Stimulated activated CD4-positive, alpha-beta T cell treated with anti-CD3 and anti-CD28 coated beads, Interleukin-2, amount 100 ng/mL, for 24 hours (primary cell): ENCODE measurements at places on chromosomes 3 and 15.

DNA sequence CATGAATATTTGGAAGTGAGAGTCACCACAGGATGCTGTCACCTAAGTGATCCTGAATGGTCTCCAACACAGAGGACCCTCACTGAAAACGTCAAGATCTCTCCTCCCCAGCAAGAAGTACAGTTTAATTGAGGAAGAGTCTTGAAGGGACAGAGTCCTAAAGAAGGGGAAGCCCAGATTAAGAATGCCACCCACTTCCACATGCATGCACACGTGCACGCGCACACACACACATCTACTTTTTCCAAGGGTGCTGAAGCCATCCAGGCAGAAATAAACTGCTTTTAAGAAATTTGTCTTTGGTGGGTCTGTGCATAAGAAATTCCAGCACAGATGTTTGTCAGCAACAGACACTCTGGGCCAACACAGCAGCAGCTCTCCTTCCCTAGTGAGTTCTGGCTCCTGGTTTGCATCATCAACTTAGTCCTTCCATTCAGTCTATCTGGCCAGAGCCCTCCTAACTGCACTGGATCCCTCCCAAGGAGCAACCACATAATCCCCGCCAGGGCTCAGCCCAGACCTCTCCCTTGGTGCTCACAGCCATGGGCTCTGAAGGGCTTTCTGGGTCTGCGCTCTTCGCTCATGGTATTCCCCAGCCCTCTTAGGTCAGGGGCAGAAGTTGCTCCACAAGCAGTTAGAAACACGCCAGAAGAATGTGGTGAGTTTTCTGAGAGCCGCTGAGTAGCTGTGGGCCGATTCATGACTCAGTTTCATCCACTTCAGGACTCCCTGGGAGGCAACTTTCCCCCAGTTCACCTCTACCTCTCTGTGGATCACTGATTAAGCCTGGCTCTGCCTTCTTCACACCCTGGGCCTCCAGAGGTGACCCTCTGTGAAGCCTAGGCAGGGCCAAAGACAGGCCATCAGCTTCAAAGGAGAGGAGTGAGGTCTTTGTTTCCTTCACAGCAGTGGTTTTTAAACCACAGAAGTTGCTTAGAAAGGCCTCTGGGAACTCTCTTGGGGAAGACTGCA lies 132.6 kb upstream of the LIPC start:
- no peak for DNase-seq

DNA sequence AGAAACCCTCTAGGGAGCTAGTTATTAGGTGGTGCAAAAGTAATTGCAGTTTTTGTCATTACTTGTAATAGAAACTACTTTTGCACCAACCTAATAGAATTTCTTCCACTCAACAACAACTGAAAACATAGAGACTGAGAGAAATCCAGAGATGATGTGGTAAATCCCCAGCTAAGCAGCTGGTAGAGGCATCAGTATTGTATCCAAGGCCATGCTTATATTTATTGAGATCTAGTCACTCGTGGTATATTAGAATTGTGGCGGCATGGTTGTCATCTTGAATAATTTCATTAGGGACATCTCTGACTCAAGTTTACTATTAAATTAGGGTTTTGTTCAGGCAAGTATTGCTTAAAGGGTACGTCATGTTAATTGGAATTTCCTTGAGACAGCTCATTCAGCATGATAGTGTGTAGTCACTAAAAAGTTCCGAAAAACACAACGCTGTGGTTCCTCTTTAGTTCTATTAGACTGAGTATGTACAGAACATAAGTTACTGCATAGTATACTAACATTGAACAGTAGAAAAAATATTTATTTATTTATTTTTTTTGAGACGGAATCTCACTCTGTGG lies 35.3 kb downstream of the PAK2 start:
- no peak for DNase-seq

- no peak for DNase-seq
Observed at GRCh38 chr3:134093956-134094355, 64.2 kb upstream of the SLCO2A1 start.

DNA sequence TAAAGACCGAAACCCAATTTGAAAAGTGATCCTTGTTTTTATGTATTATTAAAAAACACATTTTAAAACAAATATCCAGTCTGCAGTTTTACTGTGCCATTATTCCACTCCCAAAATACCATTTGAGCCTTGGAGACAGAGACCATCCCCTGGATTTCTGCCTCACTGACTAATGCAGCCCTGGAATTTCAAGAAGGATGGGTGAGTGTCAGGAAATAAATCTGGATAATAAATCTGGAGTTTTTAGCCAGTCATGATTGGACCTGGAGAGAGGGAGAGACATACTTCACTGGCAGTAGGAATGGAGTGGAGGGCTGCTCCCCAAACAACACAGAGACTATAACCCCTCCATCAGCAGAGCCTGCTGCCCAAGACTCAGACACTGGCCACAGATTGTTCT lies 123.3 kb downstream of the MYLK start:
- no peak for DNase-seq

DNA sequence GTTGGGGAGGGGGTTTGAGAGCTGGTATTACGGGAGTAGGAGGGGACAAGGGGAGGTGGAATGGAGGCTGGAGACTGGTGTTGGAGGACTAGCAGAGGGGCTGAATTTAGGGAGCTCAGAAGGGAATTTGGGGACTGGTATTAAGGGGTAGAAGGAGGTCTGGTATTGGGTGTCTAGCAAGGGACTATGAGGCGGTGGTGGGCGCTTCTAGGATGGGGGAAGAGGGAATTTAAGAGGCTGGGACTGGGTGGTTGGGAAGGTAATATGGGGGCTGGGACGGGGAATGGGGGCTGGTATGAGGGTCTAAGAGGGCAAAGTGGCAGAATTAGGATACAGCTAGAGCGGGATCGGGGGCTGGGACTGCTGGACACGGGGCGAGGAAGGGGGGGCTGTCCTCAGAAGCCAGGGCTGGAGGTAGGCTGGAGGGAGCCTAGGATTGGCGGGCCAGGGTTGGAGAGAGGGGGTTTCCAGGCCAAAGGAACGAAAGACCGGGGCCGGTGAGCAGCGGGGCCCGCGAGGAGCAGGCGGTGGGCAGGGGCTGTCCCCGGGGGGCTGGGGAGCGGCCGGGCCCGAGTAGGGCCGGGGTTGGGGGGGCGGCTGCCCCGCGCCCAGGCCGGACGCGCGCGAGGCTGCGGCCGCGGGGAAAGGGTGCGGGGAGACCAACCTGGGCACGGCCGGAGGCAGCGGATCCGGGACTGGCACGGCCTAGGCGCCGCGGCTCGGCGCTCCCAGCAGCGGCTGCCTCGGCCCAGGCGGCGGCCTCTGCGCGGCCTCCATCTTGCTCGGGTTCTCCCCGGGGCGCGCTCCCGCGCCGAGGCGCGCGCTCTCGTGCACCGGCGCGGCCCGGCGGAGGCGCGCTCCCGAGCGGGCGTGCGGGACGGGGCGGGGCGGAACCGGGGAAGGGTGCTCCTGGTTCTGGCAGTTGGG lies at the start of gene LHFPL4:
Gene LHFPL4 (minus strand): TSS at position 802 of the 927 bp plus-strand sequence. CDS start 1,143 bp downstream, outside the sequence.
- no peak for DNase-seq

DNA sequence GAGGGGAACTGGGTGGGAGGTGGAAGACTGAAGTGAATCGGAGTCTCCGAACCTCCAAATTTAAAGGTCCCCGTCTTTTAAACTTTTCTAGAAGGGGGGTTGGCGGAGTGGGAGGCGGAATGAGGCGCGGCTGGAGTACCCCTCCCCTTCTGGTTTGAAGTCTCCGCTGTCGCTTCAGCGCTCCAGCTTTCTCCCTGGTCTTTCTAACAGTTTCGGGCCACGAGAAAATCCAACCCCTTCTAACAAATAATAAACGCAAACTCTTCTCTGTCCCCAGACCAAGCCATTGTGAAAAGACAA lies 2.5 kb upstream of the MECOM start:
- no peak for DNase-seq

GRCh38 chr3:29285471-29286071 lies 4.7 kb downstream of the RBMS3 start:
- no peak for DNase-seq

- no peak for DNase-seq
Observed at GRCh38 chr3:31350307-31350706, 182.4 kb upstream of the STT3B start.

DNA sequence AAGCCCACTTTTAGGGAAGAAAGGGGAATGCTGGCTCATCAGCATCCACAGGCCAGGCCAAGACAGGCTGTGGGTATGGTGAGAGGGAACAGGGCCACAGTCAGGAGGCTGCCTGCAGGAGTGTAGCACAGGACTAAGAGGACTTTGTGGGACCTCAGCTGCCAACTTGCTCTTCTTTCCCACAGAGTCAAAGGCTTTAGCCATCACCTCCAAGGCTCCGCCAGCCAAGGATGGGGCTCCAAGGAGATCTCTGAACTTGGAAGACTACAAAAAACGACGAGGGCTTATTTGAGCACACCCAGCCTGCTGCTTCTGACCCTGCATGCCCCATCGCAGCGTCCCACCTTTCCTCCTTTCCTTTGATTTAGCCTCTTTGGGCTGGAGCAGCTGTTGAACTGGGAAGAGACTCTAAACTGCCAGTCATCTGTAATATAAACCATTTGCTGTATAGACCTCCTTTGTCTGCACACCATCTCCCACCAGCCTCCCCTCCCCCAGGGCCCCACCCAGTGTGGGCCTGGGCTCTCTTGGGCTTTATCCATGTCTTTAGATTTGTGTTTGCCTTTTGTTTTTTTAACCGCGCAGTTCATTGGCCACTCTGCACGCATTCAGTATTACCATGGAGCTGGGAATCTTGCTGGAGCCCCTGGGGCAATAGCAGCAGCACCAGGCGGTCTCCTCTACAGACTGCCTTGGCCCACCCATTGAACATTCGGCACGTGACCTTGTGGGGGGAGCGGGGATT lies 13.1 kb upstream of the ITPKA start:
- DNase-seq = no peak

GRCh38 chr15:33956397-33956796 lies 11.9 kb upstream of the CHRM5 start:
- no peak for DNase-seq

- DNase-seq = no peak
Observed at GRCh38 chr3:12803371-12803770, 6.9 kb downstream of the CAND2 start.

DNA sequence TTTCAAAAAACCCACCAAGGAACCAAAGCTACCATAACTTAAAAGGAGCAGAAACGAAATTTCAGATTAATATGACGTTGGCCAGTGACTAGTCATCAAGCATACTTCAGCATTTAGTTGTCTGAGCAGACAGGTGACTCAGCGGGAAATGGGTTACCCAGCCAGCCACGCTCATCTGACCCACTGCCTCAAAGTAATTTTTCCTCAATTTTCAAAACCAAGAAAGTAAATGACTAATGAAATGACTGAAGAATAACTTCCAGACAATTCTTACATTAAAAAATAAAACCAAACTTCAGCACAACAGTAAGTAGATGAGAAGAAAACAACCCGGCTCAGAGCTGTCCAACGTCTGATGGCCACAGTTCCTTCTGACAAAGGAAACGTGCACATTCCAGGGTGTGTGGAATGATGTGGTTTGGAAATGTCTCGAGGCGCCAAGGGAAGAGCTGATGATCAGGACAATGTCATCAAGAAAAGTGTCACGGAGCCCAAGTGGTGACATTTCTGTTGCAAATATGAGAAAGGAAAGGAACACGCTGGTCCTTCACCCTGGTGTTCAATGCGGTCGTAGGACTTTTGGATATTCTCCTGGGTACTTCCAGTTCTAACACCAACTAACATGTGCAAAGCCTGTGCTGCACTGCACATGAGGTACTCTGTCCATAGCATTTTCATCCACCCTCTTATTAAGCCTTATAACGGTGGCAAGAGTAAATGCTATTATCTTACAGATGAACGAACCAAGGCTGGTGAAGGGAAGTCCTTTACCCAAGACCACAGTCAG lies 79.1 kb downstream of the FOXP1 start:
- peak; percentile 50 for DNase-seq

GRCh38 chr15:98893401-98893800 lies 114.2 kb downstream of the PGPEP1L start:
- DNase-seq = no peak

GRCh38 chr15:78651007-78651406 lies 10.0 kb upstream of the CHRNB4 start:
- DNase-seq = no peak

DNA sequence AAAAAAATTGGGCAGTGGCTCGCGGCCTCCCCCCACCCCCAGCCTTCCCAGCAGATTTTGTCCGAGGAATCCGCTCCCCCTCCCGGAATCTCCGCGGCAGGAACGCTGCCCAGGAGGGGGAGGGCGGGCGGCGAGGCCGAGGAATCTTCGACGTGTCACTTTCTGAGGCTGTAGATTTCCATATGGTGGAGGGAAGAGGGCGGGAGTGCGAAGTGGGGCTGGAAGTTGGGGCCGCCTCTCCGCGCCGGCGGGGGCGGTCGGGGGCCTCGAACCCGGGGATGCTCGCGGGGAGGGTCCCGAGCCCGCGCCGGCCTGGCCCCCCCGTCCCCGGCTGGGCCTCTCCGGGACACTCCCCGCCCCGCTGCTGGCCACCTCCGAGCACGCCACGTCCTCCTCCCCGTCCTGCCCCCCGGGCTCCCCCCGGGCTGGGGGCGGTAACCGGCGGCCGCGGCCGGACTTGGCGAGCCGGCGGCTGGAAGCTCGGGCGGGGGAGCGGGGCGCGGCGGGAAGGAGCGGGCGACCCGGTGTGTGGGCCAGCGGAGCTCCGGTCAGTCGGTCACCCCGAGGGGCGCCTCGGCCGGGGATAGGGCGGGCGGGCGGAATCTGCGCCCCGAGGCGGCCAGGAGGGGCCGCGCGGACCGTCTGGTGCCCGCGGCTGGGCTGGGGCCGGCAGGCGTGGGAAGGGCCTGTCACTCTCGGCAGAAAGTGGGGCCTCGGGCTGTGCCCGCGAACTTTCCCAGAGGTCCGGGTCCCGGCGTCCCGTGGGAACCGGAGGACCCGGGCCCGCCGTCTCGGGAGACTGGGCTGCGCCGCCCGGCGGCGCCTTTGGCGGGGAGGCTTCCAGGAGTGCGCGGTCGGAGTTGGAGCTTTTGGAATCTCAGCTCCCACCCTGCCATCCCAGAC lies 951 bp downstream of the FNDC3B start:
- DNase-seq = peak; percentile 38

DNA sequence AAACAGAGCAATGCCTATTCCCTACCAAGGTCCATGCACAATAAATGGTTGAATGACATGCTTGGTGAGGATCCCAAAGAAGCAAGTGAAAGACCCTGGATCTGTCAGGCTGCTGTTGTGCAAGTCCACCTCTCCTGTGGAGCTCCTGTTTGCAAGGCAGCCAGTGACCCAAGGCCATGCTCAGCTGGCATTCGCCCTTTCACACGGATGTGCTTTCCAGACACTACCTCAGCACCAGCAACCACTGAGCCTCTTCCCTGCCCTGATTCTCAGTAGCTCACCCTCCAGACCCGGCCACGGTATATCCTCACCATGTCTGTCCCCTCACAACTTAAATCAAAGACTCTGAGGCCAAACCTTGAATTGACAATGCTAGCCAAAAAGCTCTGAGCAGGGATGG lies 23.3 kb downstream of the WWTR1 start:
- DNase-seq = no peak

GRCh38 chr15:70504299-70504951 lies 258.9 kb downstream of the UACA start:
- DNase-seq = peak; percentile 48

DNA sequence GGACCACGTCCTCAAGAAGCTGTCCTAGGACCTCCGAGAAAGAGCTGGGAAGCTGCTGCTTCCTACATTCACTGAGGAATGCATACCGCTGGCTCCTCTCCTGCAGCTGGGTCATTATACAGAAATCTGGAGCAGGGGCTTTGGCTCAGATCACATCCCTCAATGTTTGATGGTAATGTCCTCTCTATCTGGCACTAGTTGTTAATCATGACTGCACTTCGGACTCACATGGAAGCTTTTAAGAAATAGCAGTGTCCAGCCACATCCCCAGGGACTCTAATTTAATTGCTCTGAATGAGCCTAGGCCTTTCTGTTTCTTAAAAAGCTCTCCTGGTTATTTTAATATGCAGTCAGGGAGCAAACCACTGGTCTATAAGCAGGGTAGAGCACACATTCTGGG lies 25.7 kb upstream of the MYRIP start:
- DNase-seq = no peak
